ENCODE measurements at places on chromosomes 11 and 22.

GRCh38 chr11:725624-726202, 19.7 kb downstream of the EPS8L2 start:
- no peak for DNase-seq

- DNase-seq, result no peak
Observed at GRCh38 chr11:134379241-134379640, 32.8 kb downstream of the B3GAT1 start.

DNA sequence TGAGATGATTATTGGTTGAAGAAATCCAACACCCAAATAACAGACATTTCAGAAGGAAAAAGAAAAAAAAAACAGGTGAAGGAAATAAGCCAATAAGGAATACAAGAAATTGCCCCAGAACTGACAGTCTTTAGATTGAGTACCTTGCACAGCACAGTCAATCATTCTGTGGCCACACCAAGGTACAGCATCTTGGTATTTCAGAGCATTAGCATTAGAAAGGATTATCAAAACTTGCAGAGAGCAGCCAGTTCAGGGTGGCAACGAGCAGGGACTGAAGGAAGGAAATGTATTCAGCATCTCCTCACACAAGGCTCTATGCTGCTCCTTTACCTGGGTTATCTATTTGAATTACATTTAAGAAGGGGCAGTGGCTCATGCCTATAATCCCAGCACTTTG, 2.1 kb downstream of the ADA2 start:
- DNase-seq, result no peak

DNA sequence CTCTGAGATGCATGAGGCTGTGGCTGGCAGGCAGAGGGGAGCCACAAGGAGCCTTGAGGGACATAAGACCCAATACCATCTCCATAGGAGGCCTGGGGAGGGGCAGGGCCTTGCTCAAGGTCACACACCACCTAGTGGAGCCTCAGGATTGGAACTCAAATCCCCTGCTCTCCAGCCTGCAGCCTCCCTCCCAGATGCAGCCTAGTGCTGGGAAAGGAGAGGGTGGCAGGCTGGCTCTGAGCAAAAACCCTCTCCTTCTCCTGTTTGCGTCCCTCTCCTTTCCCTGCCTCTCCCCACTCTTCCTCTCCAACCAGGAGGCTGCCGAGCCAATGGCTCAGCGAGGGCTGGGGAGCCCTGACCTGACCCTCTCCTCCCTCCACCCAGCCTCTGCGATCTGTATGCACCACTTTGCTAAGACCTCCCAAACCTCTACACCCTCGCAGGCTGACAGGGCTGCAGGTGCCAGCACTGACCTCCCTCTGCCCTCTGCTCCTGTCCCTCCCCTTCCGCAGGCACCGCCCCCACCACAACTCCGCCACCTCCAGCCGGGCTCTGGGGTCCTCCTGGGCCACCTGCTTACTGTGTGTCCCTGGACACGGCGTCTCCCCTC, 14.7 kb downstream of the IGLL1 start:
- DNase-seq, result no peak

DNA sequence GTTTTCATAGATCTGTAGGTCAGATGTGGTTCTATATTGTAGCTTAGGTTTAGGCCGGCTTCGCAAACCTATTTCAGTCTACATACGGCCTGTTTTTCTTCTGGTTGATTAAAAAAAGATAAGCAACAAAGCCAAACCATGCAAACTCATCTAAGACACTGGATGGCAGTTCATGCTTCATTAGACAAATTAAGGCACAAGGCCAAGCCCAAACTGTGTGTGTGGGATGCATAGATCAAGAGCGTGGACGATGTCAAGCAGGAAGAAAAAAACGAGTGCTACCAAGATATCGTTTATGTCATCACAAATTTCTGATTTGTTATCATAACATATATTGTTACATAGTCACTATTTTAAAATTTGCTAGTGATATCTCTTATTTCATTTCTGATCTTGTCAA, 357.6 kb upstream of the KIRREL3 start:
- no peak for DNase-seq

DNA sequence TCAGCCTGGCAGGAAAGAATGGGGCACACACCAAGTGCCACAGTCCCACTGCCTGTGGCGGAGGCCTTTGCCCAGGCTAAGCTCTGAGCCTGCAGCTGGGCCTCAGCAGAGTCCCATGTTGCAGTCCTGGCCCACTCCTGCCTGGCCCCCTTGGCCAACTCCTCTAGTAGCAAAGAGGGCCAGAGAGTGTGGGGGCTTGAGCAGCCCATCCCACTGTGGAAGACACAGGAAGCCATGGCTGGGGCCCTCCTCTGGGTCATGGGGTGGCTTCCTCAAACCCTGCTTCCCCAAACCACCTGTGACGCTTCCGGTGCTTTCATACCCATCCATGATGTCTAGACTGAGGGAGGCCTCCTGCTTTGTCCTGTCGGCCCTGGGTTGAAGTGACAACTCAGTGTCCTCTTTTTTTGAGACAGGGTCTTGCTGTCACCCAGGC, 5.8 kb downstream of the RPS19BP1 start:
- no peak for DNase-seq

- no peak for DNase-seq
Observed at GRCh38 chr11:113908098-113908497, 3.5 kb downstream of the HTR3B start.

DNA sequence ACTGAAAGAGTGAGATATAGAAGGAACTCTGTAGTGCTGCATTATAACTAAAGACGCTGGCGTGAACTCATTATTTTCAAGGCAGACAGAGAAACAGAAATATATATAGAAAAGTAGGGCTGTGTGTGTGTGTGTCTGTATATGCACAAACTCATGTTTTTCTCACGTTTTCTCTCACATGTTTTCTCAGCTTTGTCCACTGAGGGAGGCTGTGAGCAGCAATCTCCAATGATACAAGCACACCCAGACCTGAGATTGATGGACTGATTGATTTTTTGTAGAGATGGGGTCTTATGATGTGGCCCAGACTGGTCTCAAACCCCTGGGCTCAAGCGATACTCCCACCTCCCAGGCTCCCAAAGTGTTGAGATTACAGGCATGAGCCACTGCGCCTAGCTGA, 122.5 kb downstream of the SERGEF start:
- no peak for DNase-seq

GRCh38 chr11:46445920-46446771, 54.6 kb upstream of the CHRM4 start:
- DNase-seq, result no peak

Data from stimulated activated CD8-positive, alpha-beta memory T cell treated with anti-CD3 and anti-CD28 coated beads, Interleukin-15, amount 100 ng/mL, for 4 hours (primary cell).